SW480 (cell line): ENCODE measurements at places on chromosomes 2 and 18.

GRCh38 chr2:54901224-54901986 is 148.8 kb downstream of the RTN4 start:
- no peak for DNase-seq

DNA sequence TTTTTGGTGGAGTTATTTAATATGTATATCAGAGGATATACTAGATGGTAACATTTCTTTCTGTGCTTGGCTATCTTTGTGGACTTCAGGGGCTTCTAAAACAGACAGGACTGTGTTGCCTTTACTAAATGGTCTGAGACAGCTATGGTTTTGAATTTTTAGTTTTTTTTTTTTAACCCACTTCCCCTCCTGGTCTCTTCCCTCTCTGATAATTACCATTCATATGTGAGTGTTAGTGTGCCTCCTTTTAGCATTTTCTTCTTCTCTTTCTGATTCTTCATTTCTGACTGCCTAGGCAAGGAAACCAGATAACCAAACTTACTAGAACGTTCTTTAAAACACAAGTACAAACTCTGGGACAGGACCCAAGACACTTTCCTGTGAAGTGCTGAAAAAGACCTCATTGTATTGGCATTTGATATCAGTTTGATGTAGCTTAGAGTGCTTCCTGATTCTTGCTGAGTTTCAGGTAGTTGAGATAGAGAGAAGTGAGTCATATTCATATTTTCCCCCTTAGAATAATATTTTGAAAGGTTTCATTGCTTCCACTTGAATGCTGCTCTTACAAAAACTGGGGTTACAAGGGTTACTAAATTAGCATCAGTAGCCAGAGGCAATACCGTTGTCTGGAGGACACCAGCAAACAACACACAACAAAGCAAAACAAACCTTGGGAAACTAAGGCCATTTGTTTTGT is 52.7 kb downstream of the SMAD4 start:
- DNase-seq, result no peak

GRCh38 chr2:226772389-226773179 is 27.0 kb downstream of the IRS1 start:
- no peak for DNase-seq

DNA sequence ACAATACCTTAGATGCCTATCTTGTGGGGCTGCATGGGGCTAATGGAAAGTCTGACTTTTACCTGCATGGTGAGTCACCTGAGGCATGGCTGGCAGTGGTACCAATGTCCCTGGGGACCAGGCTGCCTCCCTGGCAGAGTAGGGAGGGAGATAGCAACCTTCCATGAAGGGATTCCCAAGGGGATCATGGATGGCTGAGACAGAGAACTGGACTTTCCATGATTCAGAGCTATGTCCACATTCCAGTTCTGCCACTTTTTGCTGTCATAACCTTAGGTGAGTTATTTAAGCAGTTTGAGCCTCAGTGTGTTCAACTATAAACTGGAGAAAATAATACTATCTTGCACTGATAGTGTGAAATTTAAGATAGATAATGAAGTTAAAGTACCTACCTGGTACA is 178.6 kb downstream of the SETBP1 start:
- no peak for DNase-seq

GRCh38 chr2:160835166-160835565 is 325.1 kb upstream of the TANK start:
- DNase-seq, result no peak

DNA sequence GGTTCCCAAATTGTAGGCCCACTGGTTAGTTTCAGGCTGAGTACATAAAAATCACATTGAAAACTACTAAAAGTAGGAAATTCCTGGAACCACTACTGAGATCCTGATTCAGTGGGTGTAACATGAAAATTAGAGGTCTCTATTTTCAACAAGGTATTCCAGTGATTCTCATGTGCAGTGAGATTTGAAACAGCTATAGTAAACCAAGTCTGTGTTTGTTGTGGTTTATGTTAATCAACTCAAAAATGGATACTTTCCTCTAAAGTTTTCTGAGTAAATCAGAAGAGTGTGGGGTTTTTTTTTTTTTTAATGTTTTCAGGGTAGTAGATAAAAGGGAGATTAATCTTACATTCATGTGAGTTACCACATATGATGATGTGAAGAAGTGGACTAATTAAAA is 42.4 kb upstream of the LIMS1 start:
- no peak for DNase-seq

GRCh38 chr2:130831356-130831755 is 5.4 kb upstream of the ARHGEF4 start:
- no peak for DNase-seq

GRCh38 chr2:213175673-213176247 is 24.3 kb upstream of the IKZF2 start:
- DNase-seq, result no peak

DNA sequence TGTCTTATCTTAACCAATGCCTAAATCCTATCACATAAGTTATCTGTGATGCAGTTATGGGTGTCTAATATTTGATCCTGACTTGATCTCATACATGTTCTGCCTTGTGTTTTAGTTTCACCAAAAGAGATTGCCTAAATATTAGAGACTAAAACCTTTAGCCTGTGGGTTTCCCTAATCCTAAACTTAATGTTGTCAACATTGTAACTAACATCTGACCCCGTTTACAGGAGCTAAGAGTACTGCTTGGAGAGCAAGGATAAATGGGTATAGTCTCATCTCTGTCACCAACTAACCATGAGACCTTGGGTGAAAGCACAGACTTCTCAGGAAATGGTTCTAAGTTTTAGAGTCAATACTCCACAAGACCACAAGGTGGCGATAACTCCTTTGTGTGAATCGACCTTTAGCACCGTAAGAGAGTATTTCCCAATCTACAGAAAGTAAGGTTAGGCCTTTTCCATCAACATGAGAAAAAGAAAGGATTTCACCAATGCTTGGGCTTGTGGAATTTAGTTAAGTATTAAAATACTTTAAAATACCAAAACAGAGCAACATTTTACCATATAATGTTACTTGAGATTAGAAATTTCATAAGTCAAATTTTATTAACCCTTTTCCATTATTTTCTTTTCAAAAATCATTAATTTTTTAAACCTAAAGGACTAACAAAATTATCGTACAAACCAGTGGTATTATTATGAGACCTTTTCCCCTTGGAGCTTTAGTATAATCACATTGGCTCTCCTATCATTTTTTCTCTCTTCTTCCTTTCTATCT is 60.5 kb downstream of the G6PC2 start:
- peak; percentile 68 for DNase-seq

DNA sequence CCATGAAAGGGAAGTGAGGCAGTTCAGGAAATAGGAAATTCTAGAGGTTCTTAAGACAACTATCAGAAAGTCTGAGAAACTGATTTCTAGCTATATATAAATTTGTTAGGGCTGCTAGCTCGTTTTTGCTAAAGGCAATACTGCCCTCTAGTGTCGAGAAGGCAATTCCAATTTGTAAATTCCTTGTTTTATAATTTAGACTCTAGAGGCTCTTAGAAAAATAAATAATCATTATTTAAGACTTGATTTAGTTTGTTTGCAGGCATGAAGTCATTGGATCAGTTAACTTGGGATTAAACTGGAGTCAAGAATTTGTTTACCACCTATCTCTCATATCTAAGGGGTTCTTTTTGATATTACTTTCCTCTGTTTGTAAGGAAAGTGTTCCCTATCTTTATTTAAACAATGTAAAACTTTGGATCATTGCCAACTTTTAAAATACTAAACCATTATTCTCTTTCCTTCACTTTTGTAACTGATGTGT is 66.2 kb downstream of the ACVR2A start:
- DNase-seq, result peak; percentile 55

DNA sequence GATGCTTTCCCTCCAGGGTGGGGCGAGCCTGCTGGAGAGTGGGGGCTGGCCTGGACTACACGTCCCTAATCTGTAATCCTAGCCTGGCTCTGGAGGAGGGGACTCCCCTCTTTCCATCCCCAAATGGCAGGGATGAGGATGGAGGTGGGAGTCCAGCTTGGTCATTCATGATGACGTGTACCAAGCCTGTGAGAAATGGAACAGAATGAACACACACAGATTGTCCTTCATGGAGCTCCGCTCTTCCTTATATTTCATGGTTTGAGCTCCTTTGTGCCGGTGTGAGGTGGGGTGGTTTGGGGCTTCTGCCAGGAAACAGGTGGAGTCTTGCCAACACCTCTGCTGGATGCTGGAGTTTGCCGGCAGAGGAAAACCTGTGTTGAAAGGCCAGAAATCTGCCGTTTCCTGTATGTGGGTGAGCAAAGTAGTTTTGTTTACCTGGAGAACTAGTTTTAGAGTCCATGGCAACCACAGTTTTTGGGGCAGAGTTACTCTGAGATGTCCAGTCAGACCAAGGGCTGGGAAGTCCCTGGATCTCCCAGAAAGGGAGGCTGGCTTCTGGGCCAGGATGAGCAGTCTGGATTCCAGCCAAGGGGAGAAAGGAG is 417.6 kb upstream of the MEX3C start:
- DNase-seq, result no peak

GRCh38 chr2:27715318-27716210 is 51.9 kb downstream of the SLC4A1AP start:
- peak; percentile 76 for DNase-seq

DNA sequence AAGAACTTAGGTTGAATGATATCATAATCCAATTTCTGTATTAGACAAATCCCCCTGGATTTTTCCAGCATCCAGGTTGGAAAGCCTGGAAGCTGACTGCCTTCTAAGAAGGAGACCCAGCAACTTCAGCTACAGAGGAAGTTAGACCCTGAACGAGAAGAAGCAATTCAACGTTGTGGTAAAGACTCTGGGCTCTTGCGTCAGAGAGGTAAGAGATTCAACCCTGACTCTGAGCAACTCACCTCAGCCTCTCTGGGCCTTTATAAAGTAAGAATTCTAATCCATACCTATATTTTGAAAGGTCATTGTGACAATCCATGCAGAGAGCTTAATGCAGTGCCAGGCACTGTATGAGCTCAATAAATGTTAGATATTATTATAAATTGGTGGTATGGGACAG is 9.7 kb downstream of the E2F6 start:
- DNase-seq, result no peak

- DNase-seq, result no peak
Observed at GRCh38 chr2:101704046-101704466, 6.5 kb downstream of the MAP4K4 start.

GRCh38 chr2:223041527-223042109 is 10.4 kb upstream of the KCNE4 start:
- peak; percentile 80 for DNase-seq

- DNase-seq, result no peak
Observed at GRCh38 chr2:176826984-176827668, 385.5 kb upstream of the HNRNPA3 start.

GRCh38 chr18:9796935-9797549 is 88.7 kb upstream of the TXNDC2 start:
- DNase-seq, result no peak

DNA sequence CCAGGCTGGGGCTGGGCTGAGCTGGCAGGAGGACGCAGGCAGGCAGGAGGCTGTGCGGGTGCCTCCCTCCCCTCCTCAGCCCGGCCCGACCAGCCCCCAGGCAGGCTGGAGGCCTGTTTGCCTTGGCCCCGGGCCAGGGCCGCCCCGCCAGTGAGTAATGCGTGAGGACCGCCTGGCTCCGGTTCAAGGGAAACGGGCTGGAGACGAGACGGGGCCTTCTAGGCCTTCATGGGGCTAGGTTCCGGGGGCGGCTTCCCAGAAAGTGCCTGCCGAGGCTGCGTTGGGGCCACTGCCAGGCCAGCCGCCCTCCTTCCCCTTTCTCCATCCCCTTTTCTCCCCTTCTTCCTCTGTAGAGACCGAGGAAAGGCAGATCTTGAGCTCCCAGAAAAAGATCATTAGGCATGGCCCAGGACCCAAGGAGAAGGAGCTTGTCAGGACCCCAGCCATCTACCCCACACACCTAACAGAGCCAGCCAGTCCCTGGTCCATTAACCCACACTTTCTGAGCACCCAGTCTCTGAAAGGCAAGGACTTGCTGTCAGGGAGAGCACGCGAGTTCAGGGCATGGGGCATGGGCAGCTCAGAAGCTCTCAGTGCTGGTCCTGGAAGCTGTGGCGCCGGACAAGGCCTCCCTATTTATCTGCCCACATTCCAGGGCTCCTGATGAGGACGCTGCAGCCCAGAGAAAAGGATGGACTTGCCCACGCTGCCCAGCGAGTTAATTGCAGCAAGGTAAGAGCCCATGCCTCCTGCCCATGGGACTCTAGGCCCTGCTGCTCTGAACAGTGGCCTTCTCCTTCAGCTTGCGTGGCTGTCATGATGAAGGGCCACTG is 48.5 kb downstream of the SMAD7 start:
- no peak for DNase-seq
